ENCODE measurements at places on chromosomes 5 and 9.
A peak's percentile ranks its signal among the peaks of the same experiment; 100 is the strongest.

DNA sequence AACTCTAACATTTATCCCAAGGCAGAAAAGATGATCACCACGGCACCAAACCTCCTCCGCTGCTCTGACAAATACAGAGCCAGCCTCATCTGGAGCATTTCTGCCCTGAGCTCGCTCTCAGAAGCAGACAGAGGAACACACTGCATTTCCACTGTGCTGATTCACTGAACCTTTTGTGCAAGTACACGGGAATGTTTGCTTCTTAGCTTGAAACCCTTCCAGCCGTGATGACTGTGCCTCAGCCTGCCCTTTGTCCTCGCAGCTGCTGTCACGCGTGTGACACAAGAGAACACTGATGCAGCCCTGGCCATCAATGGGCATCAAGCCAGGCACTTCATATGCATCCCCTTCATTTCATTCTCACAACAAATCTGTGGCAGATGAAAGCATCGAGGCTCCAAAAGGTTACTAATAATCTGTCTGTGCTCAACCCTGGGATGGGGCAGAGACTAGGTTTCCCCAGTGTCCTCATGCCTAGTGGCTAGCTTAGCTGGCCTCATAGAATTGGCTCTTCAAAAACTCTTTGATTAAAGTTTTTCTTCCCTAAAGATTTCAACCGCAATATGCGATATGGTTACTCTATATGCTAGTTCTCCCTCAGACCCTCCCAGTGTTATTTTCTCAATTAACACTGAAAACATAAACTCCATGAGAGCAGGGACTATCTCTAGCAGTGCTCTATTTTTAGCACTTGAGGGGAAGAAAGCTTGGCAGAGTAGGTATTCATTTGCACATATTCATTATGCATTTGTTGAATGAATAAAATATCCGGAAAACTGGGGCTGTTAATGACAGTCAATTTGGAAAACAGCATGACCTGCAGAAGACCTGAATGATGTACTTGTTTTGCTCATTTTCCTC is 7.3 kb downstream of the CDC14B start:
- DNase-seq, result no peak

DNA sequence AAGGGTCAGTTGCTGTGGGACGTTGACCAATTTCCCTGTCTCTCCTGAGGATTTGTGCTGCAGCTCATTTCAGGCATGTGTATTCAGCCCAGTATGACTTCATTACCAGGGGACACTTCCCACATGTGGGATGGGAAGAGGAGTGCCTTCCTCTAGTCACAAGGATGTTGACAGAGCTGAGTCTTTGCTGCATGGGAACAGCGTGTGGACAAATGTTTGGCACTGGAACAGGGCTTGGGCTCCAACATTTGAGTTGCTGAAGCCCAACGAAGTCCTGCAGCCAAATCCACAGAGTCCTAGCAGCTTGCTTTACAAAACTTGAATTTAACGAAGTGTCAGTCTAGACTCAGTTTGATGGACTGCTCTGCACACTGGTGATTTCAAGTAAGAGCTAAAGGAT is 283.2 kb downstream of the SH3GL2 start:
- no peak for DNase-seq

- DNase-seq, result no peak
Observed at GRCh38 chr9:90854637-90855175, 53.1 kb downstream of the SYK start.

DNA sequence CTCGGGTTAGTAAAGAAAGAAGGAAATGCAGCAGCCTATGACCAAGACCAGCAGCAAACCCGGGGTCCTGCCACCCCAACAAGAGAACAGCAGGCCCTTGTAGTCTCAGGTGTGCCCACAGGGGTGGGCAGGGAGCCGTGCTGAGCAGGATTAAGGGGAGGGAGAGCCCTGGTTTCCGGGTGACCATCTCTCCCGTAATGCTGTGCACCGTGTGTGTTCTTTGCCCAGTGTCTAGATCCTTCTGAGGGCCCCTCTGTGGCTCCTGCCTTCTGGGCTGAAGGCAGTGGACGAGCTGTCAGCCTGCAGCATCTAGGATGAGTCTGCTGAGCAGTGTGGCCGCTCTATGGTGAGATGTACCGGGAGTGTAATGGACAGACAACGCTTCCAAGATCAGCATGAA is 12.7 kb upstream of the PLEKHG4B start:
- DNase-seq, result no peak

DNA sequence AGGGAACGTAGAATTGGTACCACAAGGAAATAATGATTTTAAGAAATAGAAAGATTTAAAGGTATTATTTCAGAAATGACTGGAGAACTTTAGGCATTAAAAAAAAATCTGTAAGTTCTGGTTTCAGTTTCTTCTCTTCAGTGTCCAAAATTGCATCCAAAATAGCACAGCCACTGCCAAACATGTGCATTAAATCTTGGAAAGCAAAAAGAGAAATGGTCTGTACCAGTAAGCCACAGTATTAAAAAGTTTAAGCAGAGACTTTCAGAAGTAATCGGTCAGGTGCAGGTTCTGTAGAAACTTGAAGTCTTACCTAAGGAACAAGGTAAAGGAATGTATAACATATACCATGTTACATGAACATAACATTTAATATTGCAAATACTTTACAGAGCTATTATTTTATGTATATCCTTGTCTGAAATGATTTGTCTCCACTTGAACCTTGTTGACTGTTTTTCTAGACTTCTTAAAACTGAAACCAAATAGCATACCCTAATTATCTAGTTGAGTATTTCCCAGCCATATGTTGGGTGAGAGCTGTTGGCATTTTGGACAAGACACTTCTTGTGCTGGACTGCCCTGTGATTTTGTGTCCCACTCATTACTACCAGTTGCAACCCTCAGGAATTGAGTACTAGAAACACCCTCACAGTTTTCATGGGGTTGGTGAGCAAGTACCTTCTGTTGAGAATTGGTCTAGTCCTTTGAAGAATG is 32.1 kb downstream of the NIPBL start:
- DNase-seq, result no peak

DNA sequence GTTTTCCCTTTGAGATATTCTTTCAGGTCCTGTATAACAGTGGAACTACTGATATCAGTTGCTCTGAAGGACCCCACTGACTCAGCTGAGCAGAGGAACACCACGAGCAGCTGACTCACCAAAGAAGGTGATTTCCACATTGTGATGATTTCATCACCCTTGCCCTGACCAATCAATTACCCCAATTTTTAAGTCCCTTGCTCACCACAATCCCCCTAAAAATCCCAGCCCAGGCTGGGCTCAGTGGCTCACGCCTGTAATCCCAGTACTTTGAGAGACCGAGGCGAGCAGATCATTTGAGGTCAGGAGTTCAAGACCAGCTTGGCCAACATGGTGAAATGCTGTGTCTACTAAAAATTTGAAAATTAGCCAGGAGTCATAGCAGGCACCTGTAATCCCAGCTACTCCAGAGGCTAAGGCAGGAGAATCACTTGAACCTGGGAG is 125.3 kb upstream of the ABCA1 start:
- no peak for DNase-seq

- DNase-seq, result no peak
Observed at GRCh38 chr5:67483453-67484030, 286.9 kb upstream of the CD180 start.

GRCh38 chr9:6079386-6079785 is 64.0 kb upstream of the RANBP6 start:
- DNase-seq, result no peak

GRCh38 chr5:75466006-75466716 is 45.3 kb downstream of the CERT1 start:
- no peak for DNase-seq

- DNase-seq, result no peak
Observed at GRCh38 chr5:417301-418161, 25.4 kb upstream of the EXOC3 start.

DNA sequence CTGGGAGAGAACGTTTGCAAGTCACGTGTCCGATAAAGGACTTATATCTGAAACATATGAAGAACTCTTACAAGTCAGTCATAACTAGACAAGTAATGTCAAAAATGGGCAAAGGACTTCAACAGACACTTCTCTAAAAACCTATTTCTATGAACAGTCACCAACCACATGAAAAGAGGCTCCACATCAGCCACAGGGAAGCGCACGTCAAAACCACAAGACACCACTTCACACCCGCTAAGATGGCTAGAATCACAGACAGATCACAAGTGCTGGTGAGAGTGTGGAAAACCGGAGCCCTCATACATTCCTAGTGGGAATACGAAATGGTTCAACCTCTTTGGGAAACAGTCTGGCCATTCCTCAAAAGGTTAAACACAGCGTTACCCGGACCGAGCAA is 11.5 kb upstream of the CARD9 start:
- no peak for DNase-seq

DNA sequence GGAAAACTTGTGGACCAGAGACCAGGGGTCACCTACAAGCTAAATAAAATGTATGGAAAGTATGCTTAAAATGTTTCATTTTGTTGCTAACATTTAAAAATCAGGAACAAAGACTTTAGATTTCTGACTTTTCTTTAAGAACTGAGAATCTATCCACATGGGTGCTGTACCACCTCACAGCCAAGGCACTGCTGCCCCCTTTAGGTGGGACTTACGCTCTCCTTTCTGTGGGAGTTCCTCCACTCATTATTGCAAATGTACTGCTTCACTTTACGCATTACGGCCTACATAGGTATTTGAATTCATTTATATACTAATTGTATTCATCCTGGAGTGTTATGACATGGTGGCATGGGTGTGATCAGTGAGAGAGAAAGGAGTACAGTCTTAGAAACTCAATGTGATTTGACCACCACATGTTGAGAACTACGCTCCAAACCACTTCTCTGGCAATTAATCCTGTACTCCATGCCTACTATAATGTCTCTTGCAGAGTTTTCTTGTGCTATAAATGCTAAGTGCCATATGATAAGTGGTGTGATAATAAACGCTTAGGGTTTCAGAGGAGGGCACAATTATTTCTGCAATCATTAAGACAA is 24.7 kb upstream of the CETN3 start:
- peak; percentile 33 for DNase-seq

GRCh38 chr9:123445116-123445515 is 89.1 kb downstream of the CRB2 start:
- DNase-seq, result no peak

- no peak for DNase-seq
Observed at GRCh38 chr5:1890296-1890695, 7.6 kb upstream of the IRX4 start.

GRCh38 chr9:6354072-6354686 is 26.0 kb downstream of the TPD52L3 start:
- DNase-seq, result peak; percentile 4

DNA sequence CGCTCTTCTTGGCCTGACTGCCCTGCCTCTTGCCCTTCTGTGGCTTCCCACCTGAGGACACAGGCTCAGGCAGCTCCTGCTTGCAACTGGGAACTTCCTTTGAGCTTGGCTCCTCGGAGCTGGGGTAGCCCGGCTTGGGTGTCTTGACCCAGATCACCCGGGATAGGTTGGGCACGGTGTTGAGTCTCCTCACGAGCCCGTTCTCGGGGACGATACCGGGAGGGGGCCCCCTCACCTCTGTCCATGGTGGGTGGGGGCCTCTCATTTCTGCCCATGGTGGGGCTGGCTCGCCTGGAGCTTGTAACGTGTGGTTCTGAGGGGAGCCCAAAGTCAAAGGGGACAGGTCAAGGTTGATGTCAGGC is 7.8 kb upstream of the DDX41 start:
- no peak for DNase-seq

GRCh38 chr5:115840873-115841272 is 492 bp downstream of the ATG12 start:
- no peak for DNase-seq

DNA sequence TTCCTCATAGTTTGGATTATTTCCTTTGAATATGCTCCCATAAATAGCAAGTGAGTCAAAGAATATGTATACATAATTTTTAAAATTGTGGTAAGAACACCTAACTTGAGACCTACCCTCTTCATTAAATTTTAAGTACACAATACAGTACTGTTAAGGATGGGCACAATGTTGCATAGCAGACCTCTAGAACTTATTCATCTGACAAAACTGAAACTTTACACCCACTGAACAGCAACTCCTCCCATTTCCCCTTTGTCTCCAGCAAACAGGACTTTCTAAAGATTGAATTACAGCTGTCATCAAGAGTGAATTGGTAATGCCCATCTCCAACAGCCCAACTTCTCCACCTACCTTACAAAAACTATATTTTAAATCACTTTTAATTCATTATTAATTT is 388.9 kb downstream of the HTR1A start:
- DNase-seq, result no peak

DNA sequence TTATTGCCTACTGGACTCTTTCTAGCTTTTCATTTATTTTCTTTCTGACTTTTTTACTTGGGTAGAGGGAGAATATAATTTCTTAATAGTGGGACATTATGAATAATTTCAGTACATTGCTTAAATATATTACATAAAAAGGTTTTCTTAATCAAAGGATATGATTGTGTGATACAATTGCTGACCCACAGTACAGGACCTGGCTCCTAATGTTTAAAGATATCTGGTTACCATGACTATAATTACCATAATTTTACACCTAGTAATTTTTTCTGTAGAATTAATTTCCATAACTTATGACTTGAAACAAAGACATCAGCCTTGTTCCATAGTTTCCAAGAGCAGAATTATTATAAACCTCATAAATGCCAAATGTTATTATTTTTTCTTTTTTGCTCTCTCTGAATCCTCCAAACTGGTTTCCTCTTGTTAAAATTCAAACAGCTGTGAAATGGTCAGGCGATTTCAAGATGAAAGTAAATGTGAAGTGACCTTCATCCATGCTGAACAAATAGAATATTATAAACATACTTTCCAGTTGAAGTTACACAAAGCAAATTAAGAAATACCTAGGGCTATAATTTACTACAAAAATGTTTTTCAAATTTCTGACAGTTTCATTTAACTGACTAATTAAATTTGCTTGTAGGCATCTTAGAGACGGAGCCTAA is 301.2 kb upstream of the TYRP1 start:
- no peak for DNase-seq
